ENCODE measurements at places on chromosomes 12 and 14.

- no peak for DNase-seq
Measured at GRCh38 chr14:90721619-90722305, 94.5 kb downstream of the TTC7B start.

GRCh38 chr12:51156245-51156765 is 16.6 kb downstream of the TFCP2 start:
- no peak for DNase-seq

DNA sequence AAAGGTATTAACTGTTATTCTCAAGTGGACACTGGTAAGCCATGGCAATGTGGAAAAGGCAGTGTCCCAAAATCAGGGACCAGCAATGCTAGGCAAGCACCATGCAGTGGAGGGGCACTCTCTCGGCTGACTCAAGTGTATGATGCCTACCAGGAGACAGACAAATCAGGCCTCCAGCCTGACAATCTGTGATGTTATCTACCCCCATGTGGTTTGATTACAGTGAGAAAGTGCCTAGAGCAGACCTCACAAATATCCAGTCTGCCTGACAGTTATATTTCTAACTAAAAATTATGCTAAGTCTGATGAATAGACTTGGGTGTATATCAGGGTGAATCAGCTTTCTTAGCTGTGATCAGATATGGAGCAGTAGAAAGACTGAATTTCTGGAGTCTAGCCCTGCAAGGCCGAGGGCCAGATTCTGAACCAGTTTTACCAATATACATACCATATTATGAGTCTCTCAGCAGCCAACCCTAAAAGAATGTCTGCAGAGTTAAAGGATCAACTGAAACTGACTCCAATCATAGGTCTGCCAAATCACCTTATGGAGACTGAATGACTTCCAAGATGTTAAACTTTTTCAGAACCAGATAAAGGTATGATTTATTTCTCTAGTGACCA is 3.2 kb downstream of the PLBD1 start:
- no peak for DNase-seq

DNA sequence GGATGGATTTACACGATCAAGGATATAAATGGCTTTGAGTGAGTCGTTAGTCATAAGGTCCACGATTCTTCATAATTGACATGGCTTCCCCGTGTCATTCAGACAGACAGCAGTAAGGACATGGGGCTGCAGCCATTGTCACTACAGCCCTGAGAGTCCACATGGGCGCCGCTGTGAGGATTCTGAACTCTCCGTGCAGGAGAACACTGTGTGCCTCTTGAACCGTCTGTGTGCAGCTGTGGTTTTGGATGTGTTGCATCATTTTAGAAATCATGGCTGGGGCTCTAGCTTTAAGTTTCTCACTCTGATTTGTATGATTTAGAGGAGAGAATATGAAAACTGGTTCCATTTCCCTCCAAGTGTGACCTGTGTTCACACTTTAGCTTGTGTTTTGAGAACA is 47.2 kb downstream of the NPAS3 start:
- DNase-seq: no peak

DNA sequence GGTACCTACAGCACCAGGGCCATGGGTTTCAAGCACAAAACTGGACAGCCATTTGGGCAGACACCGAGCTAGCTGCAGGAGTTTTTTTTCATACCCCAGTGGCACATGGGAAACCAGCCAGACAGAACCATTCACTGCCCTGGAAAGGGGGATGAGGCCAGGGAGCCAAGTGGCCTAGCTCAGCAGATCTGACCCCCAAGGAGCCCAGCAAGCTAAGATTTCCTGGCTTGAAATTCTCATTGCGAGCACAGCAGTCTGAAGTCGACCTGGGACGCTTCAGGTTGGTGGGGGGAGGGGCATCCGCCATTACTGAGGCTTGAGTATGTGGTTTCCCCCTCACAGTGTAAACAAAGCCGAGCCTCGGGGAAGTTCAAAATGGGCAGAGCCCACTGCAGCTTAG is 81.2 kb upstream of the CCDC175 start:
- no peak for DNase-seq

- DNase-seq: no peak
Measured at GRCh38 chr14:105919458-105920150, 393.2 kb downstream of the TMEM121 start.

GRCh38 chr12:57213763-57214397 is 2.7 kb upstream of the NXPH4 start:
- no peak for DNase-seq

GRCh38 chr12:54479421-54479820 is 6.0 kb upstream of the GTSF1 start:
- DNase-seq: no peak

DNA sequence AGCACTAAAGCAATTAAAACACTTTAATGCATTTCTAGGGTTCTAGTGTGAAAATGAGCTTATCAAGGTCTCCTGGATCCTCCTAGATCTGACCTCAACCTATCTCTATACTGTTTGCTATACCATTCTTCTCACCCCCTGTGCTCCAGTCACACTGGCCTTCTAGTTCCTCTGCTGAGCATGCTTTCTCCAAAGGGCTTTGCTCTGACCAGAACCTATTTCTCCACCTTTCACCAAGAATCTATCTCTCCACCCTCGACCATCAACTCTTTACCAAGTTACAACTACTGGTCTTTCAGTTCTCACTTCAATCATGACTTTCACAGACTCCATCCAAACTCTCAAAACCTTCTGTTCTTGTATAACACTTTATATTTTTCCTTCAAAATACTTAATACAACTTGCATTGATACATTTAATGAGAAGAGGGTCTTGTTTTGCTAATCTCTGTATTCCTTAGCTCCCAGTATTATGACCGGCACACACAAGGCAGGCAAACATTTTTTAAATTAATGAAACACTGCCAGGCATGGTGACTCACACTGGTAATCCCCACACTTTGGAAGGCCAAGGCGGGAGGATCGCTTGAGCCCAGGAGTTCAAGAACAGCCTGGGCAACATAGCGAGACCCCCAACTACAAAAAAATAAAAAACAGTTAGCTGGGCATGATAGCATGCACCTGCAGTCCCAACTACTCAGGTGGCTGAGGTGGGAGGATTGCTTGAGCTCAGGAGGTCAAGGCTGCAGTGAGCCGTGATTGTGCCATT is 22.8 kb downstream of the PPP1R12A start:
- no peak for DNase-seq

- DNase-seq: no peak
Measured at GRCh38 chr12:508145-508544, 48.4 kb downstream of the B4GALNT3 start.

GRCh38 chr14:95609398-95609990 is 74.6 kb downstream of the GLRX5 start:
- no peak for DNase-seq

GRCh38 chr12:16685107-16685506 is 79.1 kb upstream of the LMO3 start:
- no peak for DNase-seq

DNA sequence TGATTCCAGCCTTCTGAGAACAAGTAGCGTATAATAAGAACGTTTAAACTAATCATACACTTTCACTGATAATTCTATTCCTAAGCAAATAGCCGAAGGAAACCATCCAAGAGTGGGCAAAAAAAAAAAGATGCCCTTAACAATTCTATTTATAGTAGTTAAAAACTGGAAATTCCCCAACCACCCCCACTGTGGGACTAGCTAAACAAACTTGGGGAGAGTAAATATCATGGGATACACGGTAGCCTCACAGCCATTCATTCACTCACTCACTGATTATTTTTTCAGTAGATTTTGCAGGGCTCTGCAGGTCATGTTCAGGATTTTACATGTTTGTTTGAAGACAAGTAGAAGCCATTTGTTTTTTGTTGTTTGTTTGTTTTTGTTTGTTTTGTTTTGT is 197.0 kb downstream of the ETV6 start:
- DNase-seq: no peak

GRCh38 chr14:28999656-29000055 is 233.1 kb downstream of the FOXG1 start:
- no peak for DNase-seq

DNA sequence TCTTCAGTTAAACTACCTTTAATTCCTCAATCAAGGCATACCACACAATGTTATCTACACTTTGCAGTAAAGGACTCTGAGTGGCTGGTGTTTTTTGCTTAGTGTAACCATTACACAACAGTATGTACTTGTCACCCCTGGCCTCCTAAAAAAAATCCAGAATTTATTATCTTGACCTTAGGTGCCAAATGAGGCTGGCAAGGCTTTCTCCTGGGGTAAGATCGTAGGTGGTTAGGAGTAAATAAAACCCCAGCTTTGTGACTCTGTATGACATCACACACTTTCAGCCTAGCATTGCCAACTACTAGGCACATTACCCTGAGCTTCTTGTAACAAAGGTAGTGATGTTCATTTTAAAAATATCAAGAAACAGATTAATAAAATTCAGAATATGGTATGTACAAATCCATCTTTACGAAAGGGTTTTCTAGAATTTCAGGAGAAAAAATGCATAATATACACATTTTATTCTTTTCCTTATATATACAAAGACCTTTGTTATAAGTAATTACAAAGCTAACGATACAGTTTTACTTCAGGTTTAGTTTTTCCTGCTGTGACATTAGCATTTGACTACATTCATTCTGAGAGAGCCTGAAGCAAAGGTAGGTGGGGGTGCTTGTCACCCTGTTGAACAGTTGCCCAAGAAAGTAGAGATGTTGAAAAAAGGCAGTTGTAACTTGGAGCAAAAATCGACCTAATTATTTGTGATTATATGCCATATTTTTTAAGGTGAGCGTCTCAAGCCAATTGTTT is 13.5 kb downstream of the TCL1A start:
- DNase-seq: no peak

- no peak for DNase-seq
Measured at GRCh38 chr12:19597167-19598026, 158.1 kb downstream of the AEBP2 start.

DNA sequence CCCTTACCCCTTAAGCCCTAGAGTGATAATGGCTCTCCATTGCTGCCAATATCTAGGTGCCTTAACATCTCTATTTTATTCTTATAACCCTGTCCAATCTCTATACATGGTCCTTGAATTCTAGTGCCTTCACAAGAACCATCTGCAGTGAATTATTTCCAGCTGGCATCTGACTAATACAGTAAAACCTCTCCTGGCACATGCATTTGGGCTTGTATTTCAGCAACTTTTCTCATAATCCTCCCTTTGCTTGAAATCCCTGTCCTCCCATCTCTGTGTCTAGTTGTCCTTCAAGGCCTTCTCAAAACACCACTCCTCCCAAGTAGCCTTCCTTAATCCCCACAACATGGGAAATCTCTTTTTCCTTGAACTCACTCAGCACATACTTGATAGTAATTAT is 14.2 kb upstream of the HMGA2 start:
- DNase-seq: no peak

DNA sequence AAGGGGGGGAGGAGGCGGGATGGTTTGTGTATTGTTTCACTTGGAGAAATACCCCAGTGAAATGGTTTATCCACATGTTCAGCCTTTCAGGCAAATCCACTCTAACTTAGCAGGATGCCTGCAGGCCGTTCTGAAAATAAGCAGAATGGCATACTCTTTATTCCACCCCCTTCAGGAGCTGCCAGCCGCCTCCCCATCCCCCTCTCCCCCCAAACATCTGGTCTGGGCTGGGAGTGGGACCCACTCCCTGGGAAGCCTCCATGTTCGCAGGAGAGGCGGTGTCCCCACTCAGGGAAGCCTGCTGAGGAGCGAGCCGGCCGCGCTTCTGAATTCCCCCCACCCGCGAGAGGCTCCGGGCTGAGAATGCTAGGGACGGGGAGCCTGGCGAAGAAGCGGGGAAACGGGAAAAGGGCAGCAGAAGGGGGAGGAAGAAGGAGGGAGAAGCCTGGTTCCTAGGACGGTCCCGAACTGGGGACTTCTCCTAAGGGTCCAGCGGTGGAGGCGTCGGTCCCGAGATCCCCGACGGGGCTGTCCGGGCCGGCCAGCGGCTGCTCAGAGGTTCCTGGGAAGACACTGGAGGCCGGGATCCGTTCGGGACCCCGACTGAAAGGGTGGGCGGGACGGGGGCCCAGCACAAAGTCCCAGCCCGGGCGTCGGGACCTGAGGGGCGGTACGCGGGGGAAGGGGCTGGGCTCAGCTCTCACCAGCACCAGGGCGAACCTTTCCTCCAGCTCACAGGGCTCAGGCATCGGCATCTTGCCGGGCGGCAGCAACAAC is 666 bp downstream of the FMNL3 start:
- no peak for DNase-seq

GRCh38 chr12:57515934-57516541 is 4.3 kb downstream of the DDIT3 start:
- DNase-seq: no peak

DNA sequence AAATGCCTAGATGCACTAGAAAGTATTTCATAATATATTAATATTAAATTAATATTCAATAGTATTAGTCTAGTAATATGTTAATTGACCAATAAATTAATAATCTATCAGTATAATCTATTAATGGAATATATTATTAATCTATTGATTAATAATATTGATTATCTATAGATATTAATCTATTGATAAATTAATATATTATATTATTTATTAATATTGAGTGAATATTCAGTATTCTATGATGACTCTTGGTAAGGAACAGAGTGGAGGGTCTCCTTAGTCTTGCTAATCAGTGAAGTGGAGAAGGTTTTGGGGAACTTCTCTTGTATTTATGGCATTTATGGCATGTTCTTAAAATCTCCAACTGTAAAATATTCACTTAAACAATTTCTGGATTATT is 679.3 kb upstream of the FLRT2 start:
- DNase-seq: no peak

GRCh38 chr14:101469382-101470247 is 91.7 kb upstream of the DIO3 start:
- DNase-seq: no peak

DNA sequence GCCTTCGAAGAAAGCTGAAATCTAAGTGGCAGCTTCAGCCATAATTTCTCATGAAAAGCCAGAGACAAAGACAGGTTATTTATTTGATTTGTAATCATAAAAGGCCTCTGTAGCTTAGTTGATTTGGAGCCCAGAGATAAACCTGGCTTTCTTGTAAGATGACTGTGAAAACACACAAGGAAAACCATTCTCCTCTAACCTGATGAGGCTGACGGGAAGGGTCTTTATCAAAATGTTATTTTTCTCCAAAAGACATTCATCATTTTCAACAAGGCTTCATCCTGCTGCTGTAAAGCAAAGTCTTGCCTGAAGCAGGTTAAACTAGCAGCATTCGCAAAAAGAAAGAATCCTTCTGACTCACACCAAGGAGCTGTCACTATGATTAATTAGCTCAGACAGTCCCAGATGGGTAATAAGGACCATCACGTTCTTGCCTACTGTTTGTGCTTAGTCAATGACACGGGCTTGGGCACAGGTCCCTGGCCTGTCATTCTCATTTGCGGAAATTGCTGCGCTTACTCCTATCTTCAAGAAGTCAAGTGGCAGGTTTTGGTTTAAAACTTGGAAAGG is 286.6 kb downstream of the C12orf75 start:
- DNase-seq: no peak

DNA sequence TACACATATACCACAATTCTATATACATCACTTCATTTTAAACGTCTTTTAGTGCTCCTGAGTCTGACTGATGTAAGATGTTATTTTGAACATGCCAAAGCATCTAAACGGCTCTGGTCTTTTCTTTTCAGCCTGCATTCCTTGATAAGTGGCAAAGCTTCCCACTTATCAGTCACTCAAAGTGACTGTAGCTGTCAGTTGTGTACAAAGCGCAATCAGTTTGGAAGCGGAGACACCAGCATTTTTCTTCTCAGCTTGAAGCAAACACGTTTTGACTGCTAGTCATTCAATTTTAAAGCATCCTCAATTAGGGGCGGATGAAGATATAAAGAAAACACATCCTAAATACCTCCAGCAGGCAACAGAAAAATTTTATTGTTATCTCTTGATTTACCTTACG is 226.8 kb downstream of the SOX5 start:
- DNase-seq: no peak

All from stimulated activated CD8-positive, alpha-beta memory T cell treated with anti-CD3 and anti-CD28 coated beads, Interleukin-15, amount 100 ng/mL, for 1 hour (primary cell).